ENCODE measurements at places on chromosomes 5 and 9.
A peak's percentile ranks its signal among the peaks of the same experiment; 100 is the strongest.

- DNase-seq, result no peak
Observed at GRCh38 chr5:177553671-177554429, 513 bp downstream of the FAM193B start.

- no peak for DNase-seq
Observed at GRCh38 chr9:94056442-94056974, 27.8 kb upstream of the PTPDC1 start.

- DNase-seq, result no peak
Observed at GRCh38 chr9:83327323-83327722, 210.9 kb downstream of the FRMD3 start.

DNA sequence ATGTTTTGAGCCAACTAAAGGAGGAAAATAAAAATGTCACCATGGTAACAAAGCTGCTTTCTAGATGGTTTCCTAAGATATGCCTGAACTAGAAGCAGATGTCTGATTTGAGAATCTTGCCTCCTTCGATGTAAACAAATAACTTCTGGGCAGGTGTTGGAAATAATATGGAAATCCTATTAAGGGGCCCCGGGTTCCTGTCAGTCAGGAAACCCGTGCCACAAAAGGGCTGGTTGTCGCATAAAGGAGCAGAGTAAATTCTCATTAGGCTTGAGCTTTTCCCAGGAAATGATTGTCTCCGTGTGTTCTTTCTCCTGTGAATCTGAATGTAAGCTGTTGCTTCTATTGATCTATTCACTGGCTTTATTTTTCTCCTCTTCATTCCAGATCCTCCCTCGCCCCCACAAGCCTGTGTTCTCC lies 90.8 kb downstream of the TLE4 start:
- no peak for DNase-seq

GRCh38 chr9:133602277-133602676 lies 6.9 kb downstream of the FAM163B start:
- no peak for DNase-seq

- peak; percentile 59 for DNase-seq
Observed at GRCh38 chr9:35882263-35882848, 12.2 kb upstream of the OR13J1 start.

DNA sequence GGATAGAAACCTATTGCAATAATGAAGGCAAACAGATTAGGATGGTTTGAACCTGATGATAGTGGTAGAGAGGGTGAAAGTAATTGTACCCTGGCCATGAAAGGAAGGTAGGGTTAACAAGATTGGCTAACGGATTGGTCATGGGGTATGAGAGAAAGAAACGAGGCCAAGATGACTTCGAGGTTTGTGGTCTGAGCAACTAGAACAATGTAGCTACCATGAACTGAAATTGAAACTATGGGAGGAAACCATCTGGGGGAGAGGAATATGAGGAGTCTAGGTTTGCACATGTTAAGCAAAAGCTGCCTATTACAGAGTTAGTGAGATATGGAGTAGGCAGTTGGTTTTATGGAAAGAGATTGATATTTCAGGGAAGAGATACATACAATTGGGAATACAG lies 406.0 kb downstream of the PRELID2 start:
- DNase-seq, result no peak

- no peak for DNase-seq
Observed at GRCh38 chr9:14238518-14238917, 75.4 kb downstream of the NFIB start.

DNA sequence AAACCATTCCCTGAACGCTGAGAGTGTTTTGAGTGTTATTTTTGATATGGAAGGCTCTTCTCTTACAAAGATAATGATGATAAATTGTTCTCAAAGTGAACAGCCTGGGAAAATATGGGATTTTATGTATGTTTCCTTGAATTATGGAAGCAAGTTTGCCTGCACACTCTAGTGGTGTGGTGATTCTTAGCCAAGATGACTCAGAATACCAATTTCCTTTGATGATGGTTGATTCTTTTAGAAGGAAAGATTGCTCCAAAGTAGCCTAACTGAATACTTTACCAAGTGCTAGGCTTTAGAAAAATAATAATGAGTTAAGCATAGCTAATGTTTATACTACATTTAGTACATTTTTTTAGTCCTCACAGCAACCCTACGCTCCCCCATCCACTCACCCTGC lies 243.4 kb downstream of the EBF1 start:
- no peak for DNase-seq
